ENCODE measurements at places on chromosomes 4 and X. TPM values are rescaled to one million over a fixed set of nuclear protein-coding genes. Genes with fewer than 3 reads are reported as not detected.

The ADH7 gene
- not detected for total RNA-seq

The HUWE1 gene
- 60.4 TPM for total RNA-seq

The USP17L13 gene
- not detected for total RNA-seq

The NUDT10 gene
- 0.20 TPM for total RNA-seq

Measured in renal cortical epithelial cell (primary cell).